PC-3 (cell line): ENCODE measurements at places on chromosomes 16 and 17. TPM values are rescaled to one million over a fixed set of nuclear protein-coding genes. Genes with fewer than 3 reads are reported as not detected.

GRCh38 chr17:40671282-40671681, 6.3 kb upstream of the KRT222 start:
- H3K4me3 ChIP-seq, result no peak overlapping the region

Gene ASPA
- not detected in 2 replicates for total RNA-seq

Gene GPR139
- total RNA-seq, result not detected in 2 replicates

DNA sequence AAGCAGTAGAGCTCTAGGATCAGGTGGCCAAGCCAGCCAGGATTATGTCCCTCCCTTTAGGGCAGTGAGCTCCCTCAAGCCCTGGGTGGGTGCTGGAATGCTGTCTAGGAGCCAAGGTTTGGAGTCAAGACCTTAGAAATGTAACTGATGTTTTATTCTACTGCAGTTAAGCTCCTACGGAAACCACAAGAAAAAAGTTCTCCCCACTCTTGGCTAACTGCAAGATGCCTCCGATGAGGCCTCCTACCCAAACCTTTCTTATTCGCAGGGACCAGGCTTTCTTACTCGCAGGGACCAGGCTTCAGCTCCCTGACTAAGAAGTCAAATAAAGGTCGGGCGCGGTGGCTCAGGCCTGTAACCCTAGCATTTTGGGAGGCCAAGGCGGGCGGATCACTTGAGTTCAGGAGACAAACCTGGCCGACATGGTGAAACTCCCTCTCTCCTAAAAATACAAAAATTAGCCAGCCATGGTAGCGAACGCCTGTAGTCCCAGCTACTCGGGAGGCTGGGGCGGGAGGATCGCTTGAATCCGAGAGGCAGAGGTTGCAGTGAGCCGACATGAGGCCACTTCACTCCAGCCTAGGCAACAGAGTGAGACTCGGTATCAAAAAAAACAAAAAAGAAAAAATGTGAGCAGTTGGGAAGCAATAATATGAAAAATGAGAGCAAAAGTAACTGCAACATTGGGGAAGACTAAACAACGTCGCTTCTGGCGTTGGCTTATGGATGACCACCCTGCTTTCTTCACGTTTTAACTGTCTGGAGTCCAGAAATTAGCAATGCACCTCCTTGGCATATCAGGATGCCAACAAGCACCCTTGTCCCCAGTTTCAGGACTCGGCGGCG, 31.7 kb upstream of the ARL4D start:
- H3K27me3 ChIP-seq, result no peaks in the 10 kb centered on the region
- H3K4me3 ChIP-seq, result no peak overlapping the region
- no peak for DNase-seq

GRCh38 chr17:72270273-72270924, 149.6 kb downstream of the SOX9 start:
- no peaks in the 10 kb centered on the region for H3K27me3 ChIP-seq
- DNase-seq, result peak; percentile 98
- peak overlapping the region; percentile 91 for H3K27ac ChIP-seq
- peak overlapping the region; percentile 14; the same call in 1 of the 2 replicates for H3K4me3 ChIP-seq
- no peaks in the 10 kb centered on the region for H3K36me3 ChIP-seq

GRCh38 chr17:74417178-74418045, 14.5 kb upstream of the GPRC5C start:
- peaks cover 21% of the 10 kb centered on the region for H3K4me1 ChIP-seq
- H3K36me3 ChIP-seq, result no peaks in the 10 kb centered on the region
- no peaks in the 10 kb centered on the region for H3K27me3 ChIP-seq
- H3K4me3 ChIP-seq, result peak overlapping the region; percentile 24; the same call in 1 of the 2 replicates

Gene CD300LB
- total RNA-seq, result not detected in 2 replicates

- no peaks in the 10 kb centered on the region for H3K36me3 ChIP-seq
- no peak overlapping the region for H3K27ac ChIP-seq
- H3K4me1 ChIP-seq, result no peaks in the 10 kb centered on the region
- DNase-seq, result peak; percentile 50
- no peak overlapping the region for H3K4me3 ChIP-seq
- H3K27me3 ChIP-seq, result no peaks in the 10 kb centered on the region
These were observed 3.3 kb upstream of the TRARG1 start for GRCh38 chr17:1275962-1276736.
